ENCODE measurements at places on chromosomes 5 and 9.

DNA sequence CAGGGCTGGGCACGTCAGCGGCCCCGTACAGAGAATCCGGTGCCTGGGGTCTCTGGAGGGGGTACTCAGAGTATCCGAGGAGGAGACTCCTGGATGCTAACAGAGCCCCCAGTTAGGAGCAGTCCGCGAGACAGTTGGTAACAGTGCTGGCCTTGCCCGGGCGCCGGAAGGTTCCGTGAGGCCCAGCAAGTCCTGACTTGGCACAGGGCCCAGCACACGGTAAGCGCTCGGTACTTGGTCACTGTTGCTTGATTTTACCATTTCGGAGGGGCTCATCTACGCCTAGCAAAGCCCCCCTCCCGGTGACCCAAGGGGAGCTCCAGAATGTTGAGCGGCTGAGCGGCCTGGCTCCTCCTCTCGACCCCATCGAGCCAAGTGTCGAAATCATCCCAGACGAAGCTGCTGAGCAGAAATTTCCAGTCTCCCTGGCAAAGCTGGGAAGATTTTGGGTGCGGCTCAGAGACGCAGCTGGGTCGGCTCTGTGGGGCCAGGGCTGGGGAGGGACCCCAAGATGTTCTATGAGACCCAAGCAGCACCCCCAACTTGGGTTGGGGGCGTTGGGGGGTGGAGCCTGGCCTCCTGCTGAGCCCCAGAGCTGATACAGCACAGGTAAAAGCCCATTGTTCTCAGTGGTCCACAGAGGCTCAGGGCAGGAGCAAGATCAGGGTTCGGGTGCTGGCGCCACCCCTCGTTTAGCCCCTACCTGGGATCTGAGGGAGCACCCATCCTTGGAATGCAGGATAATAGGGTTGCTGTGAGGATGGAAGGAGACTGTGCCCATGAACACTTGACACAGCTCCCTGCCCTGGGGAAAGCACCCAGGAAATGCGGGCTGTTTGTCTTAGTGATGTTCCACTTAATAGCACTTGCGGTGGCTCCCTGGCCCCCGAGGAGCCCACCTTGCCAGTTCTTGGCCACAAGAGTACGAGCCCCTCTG is 137.2 kb downstream of the C9orf50 start:
- DNase-seq = no peak

- DNase-seq = no peak
Measured at GRCh38 chr5:80659106-80659505, 4.3 kb upstream of the DHFR start.

DNA sequence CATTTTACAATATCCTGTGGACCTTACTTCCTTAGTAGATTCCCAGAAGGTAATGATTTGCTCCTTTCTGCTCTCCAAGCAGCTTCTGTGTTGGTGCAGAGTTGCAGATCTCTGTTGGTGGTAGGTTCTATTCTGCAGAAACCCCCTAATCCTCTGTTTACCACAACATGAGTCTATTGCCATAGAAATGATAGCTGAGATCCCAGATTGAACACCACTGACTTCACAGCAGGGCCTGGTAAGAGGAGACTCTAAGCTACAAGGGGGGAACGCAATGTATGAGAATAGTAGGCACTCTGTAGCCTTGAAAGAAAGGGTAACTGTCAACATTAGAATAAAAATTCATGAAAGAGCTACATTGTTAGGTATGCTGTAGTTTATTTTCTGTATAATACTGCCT is 59.5 kb downstream of the MUSK start:
- DNase-seq = no peak

DNA sequence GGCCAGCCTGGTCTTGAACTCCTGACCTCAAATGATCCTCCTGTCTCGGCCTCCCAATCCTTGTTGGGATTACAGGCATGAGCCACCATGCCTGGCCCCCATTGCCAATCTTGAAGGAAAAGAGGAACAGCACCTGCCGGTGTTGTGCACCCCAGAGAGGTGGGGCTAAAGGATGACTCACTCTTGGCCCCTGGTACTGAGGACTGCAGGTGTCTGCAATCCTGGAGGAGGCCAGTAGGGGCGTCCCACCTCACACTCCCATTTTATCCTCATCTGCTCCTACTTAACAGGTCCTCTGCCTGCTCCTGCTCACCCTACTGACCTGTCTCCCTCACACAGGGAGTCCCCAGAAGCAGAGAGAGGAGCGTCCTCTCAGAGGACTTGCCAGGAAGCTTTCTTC is 390.4 kb downstream of the ARHGEF28 start:
- no peak for DNase-seq

GRCh38 chr5:65952259-65952658 is 25.9 kb downstream of the ERBIN start:
- no peak for DNase-seq

DNA sequence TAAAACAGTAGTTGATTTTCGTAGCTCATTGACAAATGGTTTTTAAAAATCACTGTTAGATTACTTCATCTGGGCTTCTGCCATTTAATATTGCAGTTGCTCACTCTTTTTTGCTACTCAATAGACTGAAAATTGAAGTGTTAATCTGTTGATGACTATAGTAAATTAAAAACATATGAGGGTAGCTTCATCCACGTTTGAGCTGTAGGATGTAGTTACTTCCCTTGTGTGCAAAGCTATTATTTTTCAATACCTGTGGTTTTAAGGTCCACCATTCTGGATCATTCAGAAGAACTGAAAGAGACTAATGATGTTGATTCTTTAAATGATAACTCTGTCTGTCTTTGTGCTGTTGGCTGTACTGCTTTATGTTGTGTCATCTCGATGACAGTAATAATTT is 74.7 kb downstream of the LNPEP start:
- DNase-seq = no peak

All from stimulated activated CD8-positive, alpha-beta memory T cell treated with anti-CD3 and anti-CD28 coated beads, Interleukin-4, amount 100 ng/mL, for 24 hours (primary cell).